T1000 (cell line): ENCODE measurements at places on chromosomes 1 and 21.

DNA sequence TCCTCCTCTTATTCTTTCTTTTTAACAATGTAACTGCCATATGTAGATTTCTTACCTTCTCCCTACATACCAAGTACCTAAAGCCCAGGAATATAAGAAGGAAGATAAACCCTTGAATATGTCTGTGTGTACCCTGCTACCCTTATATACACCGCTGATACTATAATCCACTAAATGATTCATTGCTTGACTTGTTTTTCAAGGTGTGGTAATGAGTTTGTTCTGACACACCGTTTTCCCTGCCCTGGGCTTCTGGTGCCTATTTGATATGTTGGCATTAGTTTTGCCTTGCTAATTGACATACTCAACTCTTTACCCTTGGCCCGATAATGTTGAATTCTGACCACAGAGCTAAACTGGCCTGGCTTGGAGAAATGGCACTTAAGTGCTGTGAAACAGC is 64.3 kb downstream of the IL23R start:
- DNase-seq, result no peak

- peak; percentile 51 for DNase-seq
These were observed 7.5 kb upstream of the C2CD2 start for GRCh38 chr21:41961282-41961701.

GRCh38 chr1:37922767-37923550 is 23.9 kb downstream of the INPP5B start:
- DNase-seq, result no peak

- DNase-seq, result no peak
These were observed 4.0 kb downstream of the ACTL8 start for GRCh38 chr1:17759114-17759513.

GRCh38 chr21:25373126-25374082 is 233.9 kb downstream of the MRPL39 start:
- DNase-seq, result no peak

DNA sequence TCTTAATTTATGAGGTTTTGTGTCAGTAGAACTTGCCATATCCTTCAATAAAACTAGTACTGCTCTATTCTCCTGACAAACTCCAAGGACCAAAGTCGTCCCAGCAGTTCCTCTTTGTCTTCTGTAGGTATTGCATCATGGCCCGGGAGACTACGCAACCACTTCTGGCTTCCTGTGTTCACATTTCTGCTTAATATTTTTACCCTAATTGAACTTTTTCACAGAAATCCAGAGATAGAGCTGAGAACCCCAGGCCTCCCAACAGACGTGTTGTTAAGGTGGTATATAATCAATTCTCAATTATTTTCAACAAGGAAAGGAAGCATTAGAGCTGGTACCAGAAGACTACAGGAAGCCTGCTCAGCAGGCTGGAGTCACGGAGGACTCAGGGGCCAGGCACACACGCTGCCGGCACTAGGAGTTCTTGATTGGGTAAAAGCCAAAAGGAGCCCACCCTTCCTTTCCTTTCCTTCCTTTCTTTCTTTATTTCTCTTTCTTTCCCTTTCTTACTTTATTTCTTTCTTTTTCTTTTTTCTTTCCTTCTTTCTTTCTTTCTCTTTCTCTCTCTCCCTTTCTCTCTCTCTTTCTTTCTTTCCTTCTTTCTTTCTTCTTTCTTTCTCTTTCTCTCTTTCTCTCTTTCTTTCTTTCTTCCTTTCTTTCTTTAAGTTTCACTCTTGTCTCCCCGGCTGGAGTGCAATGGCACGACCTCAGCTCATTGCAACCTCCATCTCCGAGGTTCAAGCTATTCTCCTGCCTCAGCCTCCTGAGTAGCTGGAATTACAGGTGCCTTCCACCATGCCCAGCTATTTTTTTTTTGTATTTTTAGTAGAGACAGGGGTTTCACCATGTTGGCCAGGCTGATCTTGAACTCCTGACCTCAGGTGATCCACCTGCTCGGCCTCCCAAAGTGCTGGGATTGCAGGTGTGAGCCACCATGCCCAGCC is 173.7 kb downstream of the ZBTB18 start:
- no peak for DNase-seq

DNA sequence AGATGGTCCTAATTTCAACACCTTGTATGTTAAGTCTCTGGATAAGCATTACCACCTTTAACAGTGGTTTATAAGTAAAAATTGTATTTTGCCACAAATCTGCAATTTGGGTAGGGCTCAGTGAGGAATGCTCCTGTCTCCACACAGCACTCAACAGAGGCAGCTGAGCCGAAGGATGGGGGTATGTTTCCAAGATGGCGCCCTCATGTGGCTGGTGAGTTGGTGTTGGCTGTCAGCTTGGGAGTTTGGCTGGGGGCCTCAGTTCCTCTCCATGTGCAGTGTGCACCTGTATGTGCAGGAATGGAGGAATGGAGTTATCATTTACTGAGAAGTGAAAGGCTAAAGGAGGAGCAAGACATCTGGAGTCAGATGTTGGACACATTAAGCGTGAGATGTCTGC is 136.8 kb downstream of the GABPA start:
- DNase-seq, result no peak

DNA sequence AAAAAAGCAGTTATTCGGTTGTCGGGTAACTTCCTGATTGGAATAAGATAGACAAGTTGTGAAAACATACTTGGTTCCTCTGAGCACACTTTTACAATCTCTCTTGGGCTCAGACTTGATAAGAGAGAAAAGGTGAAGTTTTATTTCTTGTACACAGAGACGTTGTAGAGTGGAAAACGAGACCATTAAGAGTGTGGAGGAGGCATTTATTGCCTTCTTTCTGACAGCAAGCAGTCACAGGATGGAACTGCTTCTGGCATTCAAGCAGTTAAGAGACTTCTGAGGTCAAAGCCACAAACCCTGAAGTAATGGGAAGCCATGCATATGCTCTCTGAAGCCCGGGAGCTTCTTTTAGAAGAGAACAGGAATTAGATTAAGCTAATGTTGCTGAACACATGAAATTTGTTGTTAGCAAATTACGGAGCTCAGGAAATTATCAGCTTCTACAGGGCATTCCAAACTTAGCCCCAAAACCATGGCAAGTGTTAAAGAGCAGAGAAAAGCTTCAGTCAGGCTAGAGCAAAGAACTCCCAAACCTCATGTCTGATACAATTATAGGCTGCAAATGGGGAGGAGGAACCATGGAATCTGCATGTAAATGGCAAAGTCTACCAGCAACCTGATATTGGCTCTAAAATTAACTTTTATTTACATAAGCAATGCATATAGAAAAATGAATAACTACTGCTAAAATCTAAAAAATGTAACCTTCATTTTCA is 26.0 kb downstream of the S1PR1 start:
- DNase-seq, result no peak

DNA sequence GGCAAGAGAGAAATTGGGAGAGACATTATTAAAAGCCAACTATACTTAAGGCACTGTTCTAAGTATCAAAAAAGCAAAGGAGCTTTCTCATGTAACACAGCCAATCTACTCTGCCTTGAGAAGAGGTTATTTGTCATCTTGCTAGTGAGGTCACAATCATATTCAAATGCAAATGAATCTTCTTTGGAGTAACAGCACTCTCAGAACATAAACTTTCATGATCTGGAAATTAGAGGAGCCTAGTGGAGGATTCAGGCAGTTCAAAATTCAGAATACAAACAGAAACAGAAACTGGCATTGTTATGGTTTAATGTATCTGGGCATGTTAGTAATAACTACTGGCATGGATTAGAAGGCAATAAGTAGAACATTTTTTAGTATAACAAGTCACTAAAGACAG is 57.4 kb downstream of the ARID4B start:
- no peak for DNase-seq

DNA sequence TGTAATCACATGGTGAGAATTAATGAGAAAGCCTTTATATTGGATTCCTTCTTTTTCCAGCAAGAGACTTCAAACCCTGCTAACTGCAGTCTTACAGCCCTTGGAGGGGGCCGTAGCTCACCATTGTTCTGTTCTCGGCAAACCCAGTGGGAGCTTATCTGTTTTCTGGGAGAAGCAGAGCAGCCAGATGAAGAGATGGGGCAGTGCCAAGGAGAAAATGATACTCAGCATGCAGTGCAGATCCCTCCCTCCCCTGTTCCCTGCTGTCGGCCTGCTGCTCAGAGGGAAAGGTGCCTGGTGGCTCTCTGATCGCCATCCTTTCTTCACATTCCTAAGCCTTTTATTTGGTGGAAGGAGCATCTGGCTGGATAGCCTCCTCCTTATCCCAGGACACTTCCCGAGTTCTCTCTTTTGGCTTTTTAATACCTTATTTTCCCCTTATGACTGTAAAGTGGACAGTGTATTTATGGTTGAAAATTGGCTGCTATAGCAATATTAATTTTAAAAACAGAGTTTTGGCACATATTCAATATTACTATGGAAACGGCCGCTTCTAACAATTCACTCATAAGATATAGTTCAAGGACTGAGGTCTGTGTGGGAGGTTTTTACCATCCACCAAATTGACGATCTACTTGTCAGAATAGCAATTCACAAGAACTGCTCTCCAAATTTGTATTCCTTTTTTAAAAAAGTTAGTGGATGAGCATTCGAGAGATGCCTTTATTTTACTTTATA is 203.4 kb downstream of the CRB1 start:
- DNase-seq, result no peak

DNA sequence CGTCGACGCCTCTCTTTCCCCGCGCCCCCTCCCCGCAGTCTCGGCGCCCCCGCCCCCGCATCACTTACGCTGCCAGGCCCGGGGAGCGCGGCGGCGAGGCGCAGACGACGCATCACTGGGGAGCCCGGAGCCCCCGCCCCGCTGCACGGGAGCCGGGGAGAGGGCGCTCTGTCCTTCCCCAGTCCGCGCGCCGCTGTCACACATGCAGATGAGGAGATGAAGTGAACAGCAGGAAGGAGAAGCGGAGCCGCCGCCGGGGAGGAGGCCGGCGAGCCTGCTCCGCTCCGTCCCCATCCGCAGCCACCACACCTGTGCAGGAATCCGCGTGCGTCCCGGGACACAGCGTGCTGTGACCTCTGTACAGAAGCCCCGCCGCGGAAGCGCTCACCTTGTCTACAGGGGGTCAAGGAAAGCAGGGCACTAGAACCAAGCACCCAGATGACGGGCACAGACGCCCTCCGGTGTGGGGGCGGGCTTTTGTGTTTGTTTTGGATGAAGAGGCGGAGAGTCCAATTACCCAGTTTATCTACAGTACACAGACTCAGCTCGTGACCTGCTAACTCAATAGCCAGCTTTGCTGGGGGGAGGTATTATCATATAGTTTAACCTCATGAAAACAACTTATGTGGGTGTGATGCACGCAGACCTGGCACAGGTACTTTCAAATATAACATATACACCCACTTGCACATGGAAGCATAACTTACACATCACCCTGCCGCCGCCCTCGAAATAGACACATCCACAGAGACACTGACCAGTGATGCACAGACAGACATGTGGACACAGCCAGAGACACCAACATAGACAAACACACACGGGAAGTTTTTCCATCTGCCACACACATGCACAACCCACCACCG is 12.4 kb downstream of the KLHDC8A start:
- no peak for DNase-seq

- DNase-seq, result no peak
These were observed 103.8 kb downstream of the BRINP3 start for GRCh38 chr1:190373705-190374336.

- no peak for DNase-seq
These were observed 64.4 kb upstream of the RPL11 start for GRCh38 chr1:23627069-23627735.

DNA sequence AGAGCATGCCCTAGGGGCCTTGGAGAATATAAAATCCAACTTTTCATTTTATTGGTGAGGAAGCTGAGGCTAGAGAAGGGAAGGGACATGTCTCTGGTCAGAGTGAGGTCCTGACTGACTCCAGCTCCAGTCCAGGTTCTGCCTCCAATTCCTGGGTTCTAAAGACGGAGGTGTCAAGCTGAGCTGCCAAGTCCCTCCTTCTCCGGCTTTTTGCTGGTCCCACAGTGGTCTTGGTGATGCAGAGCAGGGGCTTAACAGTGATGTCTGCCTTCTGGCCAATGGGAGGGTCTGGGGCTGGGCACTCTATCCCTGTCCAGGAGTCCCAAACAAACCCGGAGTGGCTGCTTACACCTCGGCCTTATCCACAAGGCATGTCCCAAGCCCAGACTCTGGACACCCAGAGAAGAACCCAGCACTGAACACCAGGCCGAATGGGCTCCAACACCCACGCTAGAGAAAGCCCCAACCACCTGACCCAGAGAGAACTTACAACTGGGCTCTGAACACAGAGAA is 104.8 kb downstream of the EBNA1BP2 start:
- no peak for DNase-seq

DNA sequence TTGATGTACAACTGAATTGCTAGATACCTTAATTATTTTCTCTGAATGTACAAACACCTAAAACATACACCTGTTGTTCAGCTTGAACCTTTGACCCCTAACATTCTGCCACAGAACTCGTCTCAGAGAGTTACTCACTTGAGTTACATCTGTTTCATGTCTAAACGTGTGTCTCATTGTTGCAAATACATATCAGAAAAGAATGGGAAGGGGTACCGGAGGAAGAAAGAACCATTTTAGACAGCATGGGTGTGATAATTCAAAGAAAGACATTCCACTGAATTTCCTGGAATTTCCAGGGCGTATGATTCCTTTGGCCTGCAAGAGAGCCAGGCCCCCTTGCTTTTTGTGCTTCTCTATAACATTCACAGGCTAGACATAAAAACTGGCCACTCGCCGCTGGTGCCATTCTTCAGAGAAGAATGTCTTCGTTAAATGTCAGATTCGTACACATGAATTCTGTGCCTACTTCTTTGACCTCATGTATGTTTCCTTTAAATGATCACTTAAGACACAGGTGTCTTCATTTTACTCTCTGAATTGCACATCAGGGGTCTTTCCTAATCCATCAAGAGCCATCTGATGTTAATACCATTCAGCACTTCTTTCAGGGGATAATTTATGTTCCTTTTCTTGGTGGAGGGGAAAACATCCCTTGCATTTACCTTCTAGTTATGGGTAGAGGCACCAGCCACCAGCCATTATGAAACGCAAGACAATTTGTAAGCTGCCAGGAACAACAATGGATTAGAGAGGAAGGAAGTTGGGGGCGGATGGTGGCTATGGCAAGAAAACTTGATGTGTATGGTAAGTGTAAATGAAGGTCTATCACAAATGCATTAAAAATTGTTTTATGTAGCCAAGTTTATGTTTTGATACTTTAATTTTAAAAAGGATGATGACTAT is 12.7 kb downstream of the ATF3 start:
- no peak for DNase-seq

DNA sequence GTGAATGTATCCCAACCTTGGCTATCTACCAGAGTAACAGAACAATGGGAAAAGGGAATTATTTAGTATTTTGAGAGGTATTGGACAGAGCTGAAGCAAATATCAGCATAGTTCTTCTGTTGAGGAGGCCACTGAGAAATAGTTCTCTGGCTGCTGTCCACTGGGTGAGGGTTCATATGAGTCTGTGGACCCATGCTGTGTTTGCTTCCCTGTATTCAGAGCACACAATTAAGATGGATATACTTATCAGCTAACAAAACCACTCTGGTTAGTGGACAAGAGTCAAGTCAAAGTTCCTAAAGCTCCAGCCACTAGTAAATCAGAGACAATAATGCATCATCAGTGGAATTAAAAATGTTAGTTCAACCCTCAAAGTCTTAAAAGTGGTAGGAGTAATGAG is 66.1 kb downstream of the RGS18 start:
- no peak for DNase-seq

GRCh38 chr1:38541223-38541622 is 318.3 kb downstream of the RRAGC start:
- DNase-seq, result no peak
